Stomach (tissue), 19 donors: ENCODE measurements at places on chromosomes 16 and 17. TPM values are rescaled to one million over a fixed set of nuclear protein-coding genes. Genes with fewer than 3 reads are reported as not detected.

- peak overlapping the region; percentile 81 for H3K27ac ChIP-seq
- H3K4me3 ChIP-seq, result no peak overlapping the region
- peaks cover 42% of the 10 kb centered on the region for H3K4me1 ChIP-seq
- no peaks in the 10 kb centered on the region for H3K27me3 ChIP-seq
Measured at GRCh38 chr16:17269439-17269838, 201.3 kb downstream of the XYLT1 start.

TSEN54 gene
- 137 TPM for total RNA-seq

- H3K36me3 ChIP-seq, result no peaks in the 10 kb centered on the region
- no peaks in the 10 kb centered on the region for H3K4me1 ChIP-seq
- peak; percentile 72 for DNase-seq
- H3K4me3 ChIP-seq, result no peak overlapping the region
Measured at GRCh38 chr17:73657473-73658116, 13.3 kb upstream of the SDK2 start.

ACSM2B gene
- total RNA-seq, result 1.8 TPM

BCL6B gene
- total RNA-seq, result not detected

DNA sequence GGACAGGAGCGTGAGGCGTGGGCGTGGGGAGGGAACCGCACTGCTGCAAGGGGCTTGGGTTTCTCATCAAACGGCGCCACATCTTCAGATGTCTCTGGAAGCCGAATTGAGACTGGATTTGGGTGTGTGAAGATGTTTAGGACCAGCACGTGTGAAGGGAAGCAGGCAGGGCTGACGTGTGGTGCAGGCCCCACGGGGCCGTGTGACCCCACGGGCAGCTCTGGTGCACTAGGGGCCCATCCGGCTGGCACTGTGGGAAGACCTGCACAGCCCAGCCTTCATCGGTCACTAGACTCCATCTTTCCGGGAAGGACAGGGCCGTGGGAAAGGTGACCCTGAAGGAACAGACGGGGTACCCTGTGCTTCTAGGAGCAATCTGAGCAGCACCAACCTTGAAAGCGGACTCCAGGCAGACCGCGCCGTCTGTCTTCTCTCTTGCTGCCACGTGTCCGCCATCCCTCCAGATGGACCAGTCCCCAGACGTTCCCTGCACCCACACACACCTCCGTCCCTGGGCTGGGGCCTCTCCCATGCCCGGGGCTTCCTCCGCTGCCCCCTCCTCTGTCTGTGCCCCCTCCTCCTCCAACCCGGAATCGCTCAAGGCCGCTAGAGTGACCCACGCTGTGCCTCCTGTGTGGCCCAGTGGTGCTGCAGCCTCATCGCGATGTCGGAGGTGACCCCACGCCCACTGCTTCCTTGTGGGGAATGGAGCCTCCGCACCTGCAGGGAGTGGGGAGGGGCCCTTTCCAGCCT is 23.4 kb upstream of the CBFA2T3 start:
- H3K4me1 ChIP-seq, result no peaks in the 10 kb centered on the region
- H3K36me3 ChIP-seq, result no peaks in the 10 kb centered on the region
- H3K27ac ChIP-seq, result no peak overlapping the region

DNA sequence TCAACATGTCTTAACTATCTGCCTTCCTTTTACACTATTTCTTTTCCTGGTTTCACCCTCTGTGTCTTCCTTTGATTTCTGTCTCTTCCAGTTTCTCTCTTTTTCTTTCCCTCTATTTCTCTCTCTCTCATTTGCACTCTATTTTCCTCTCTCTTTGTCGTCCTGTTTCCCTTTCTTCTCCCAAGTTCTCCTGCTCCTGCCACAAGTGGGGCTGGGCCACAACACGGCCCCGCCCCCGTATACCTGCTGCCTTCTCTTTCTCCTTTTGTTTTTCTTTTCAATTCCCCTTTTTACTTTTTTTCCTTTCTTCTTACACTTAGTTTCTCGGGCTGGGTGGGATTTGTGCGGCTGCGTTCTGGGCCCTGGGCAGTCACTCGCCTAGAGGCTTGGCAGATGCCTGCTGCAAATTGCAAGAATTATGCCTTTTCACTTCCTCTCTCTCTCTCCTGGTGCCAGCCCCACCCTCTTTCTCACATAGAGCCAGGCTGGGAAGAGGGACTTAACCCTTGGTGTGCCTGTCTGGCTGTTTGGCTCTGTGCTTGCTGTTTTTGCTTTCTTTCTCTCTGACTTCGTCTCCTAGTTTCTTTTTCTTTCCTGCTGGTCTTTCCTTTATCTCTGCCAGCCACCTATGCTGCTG is 2139.4 kb downstream of the TP53TG3F start:
- no peak overlapping the region for H3K4me3 ChIP-seq
- no peak for DNase-seq

- no peaks in the 10 kb centered on the region for H3K36me3 ChIP-seq
- H3K27me3 ChIP-seq, result peaks cover 67% of the 10 kb centered on the region
- no peak overlapping the region for H3K27ac ChIP-seq
Measured at GRCh38 chr16:88982286-88983084, 5.5 kb upstream of the CBFA2T3 start.

TMC8 gene
- total RNA-seq, result 16.5 TPM

TBC1D28 gene
- not detected for total RNA-seq

EMC6 gene
- total RNA-seq, result 19.1 TPM

GRCh38 chr17:6548578-6549330 is 7.6 kb downstream of the PITPNM3 start:
- H3K4me1 ChIP-seq, result peaks cover 58% of the 10 kb centered on the region
- peak overlapping the region; percentile 42 for H3K27ac ChIP-seq
- no peak overlapping the region for H3K4me3 ChIP-seq
- DNase-seq, result peak; percentile 83

- DNase-seq, result no peak
- H3K4me3 ChIP-seq, result no peak overlapping the region
- no peak overlapping the region for H3K27ac ChIP-seq
- no peaks in the 10 kb centered on the region for H3K27me3 ChIP-seq
- no peaks in the 10 kb centered on the region for H3K4me1 ChIP-seq
Measured at GRCh38 chr16:90007015-90007414, 12.2 kb downstream of the DBNDD1 start.

MYH1 gene
- not detected for total RNA-seq

HCRT gene
- not detected for total RNA-seq

DNA sequence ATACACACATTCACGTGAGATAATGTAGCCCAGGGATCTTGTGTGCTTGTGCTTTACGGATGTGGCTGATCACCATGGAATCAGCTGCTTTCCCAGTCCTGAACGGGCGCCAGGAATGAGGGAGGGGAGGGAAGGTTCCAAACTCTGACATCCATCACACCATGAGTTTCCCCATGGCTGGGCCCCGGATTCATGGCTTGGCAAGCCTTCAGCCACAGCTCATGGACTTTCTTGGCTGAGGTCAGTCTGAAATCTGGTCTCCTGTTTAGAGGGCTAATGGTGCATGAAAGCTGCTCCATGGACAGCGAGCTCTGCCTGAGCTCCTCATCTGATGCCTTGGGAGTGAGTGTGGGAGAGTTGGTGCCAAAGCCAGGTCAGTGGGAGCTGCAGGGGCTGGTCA is 767.6 kb upstream of the EEF2KMT start:
- H3K4me3 ChIP-seq, result no peak overlapping the region
- H3K27me3 ChIP-seq, result no peaks in the 10 kb centered on the region
- H3K36me3 ChIP-seq, result no peaks in the 10 kb centered on the region
- H3K4me1 ChIP-seq, result no peaks in the 10 kb centered on the region
